ENCODE measurements at places on chromosomes 3 and 15.

DNA sequence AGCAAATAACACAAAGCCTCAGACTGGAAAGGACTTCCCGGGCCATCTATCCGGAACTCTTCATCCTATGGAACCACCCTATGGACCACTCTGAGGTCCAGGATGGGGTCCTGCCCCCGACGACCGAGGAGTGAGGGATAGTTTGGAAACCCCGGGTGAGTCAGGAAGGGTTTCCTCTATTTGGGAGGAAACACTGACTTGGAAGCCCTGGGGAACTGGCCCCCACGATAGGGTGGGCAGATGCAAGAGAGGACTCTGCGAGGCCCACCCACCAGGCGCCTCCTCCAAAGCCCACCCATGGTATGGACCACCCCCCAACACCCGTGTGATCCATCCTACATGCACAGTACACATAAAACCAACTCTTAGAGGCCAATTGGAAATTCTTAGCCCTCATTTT lies 69.4 kb downstream of the CPN2 start:
- no peaks in the 10 kb centered on the region for H3K36me3 ChIP-seq
- peaks cover 19% of the 10 kb centered on the region for H3K4me1 ChIP-seq
- H3K27me3 ChIP-seq, result no peaks in the 10 kb centered on the region
- no peak overlapping the region for H3K27ac ChIP-seq

- H3K4me3 ChIP-seq, result no peak overlapping the region
- H3K36me3 ChIP-seq, result no peaks in the 10 kb centered on the region
- DNase-seq, result no peak
- H3K27me3 ChIP-seq, result no peaks in the 10 kb centered on the region
Measured at GRCh38 chr15:39426552-39427532, 154.0 kb upstream of the THBS1 start.

- peak; percentile 63 for DNase-seq
- peaks cover 21% of the 10 kb centered on the region for H3K4me1 ChIP-seq
- no peaks in the 10 kb centered on the region for H3K27me3 ChIP-seq
- no peak overlapping the region for H3K4me3 ChIP-seq
Measured at GRCh38 chr15:93048759-93049161, 40.3 kb downstream of the RGMA start.

DNA sequence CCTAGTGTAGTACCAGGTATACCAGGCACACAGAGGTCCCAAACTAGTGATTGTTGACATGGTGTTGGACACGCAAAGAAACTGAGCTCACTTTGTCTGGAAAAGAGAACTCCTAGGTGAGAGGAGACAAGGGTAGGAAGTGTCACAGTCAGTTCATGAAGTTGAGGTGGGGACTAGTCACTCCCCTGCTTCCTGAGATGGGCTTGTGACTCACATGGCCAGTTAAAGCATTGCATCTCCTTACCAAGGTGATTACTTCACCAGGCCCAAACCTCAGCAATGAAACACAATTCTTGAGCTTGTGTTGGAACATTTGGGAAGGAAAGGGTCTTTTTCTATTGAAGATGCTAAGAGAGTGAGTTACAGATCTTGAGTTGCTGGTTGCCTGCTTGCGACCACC lies 49.2 kb upstream of the RAD18 start:
- no peaks in the 10 kb centered on the region for H3K36me3 ChIP-seq
- DNase-seq, result no peak
- H3K27me3 ChIP-seq, result no peaks in the 10 kb centered on the region
- no peak overlapping the region for H3K4me3 ChIP-seq

DNA sequence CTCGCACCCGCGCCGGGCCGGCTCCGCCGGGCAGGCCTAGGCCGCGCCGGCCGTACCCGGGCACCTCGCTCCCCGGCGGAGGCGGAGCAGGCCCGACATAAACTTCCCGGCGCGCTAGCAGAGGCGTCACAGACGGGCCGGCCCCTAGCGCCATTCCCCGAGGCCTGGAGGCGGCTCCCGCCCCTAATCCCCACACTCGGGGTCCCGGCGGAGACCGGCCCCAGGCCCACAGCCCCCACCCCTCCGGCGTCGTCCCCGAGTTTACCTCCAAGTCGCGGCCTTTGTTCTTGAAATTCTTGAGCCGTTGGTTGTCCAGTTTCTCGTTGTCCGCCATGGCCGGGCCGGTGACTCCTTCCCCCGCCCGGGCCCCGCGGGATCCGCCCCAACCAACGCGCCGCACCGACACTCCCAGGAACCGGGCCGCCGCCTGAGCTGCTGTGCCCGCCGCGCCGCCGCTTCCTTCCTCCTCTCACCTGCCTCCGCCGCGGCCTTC lies 376 bp downstream of the KPNA4 start:
- H3K27ac ChIP-seq, result peak overlapping the region; percentile 99
- peak overlapping the region; percentile 87 for H3K4me3 ChIP-seq
- H3K4me1 ChIP-seq, result peaks cover 13% of the 10 kb centered on the region
- no peaks in the 10 kb centered on the region for H3K27me3 ChIP-seq
- no peaks in the 10 kb centered on the region for H3K36me3 ChIP-seq

GRCh38 chr15:73744293-73744692 lies 8.9 kb downstream of the INSYN1 start:
- H3K36me3 ChIP-seq, result no peaks in the 10 kb centered on the region
- DNase-seq, result no peak
- no peak overlapping the region for H3K27ac ChIP-seq
- H3K4me1 ChIP-seq, result no peaks in the 10 kb centered on the region

- no peak for DNase-seq
- no peaks in the 10 kb centered on the region for H3K36me3 ChIP-seq
- H3K27me3 ChIP-seq, result no peaks in the 10 kb centered on the region
- H3K4me1 ChIP-seq, result no peaks in the 10 kb centered on the region
Measured at GRCh38 chr15:41276831-41277230, 45.8 kb downstream of the CHP1 start.

- H3K4me1 ChIP-seq, result peaks cover 4% of the 10 kb centered on the region
- H3K36me3 ChIP-seq, result no peaks in the 10 kb centered on the region
- DNase-seq, result no peak
- peaks cover 45% of the 10 kb centered on the region for H3K27me3 ChIP-seq
- H3K27ac ChIP-seq, result no peak overlapping the region
Measured at GRCh38 chr15:66254089-66254950, 770 bp upstream of the MEGF11 start.

DNA sequence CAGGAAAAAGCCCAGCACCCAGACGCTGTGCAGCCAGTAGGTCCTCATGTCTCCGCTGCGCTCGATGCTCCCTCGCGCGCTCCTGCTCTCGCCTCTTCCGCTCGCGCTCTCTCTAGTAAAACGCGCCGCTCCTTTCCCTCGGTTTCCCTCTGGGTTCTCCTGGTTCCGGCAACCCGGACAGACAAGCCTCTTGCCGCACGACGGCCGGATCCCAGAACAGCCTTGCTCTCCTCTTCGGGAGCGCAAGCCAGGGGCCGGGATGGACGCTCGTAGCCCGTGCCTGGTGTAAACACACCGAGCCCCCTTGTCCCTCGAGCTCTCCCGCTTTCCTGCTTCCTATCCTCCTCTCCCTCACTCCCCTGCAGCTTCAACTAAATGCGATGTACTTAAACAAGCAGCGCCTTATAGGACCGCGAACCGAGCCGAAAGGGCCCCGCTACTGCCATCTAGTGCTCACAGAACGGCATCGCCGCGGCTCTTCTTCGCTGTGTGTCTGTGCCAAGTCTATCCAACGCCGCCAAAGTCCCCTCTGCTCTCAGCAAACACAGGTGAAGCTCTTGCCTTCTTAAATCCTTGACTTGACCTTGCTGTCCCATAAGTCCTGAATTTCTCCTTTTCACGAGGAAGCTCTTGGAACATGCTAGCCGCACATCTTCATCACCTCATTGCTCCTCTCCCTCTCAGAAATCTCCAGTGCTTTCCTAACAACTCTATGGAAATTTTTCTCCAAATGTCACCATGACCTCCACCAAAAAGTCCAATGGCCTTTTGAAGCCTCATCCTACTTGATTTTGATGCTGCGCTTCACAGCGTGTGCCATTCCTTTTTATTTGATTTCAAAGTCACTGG lies 1037.2 kb downstream of the IGSF11 start:
- H3K27me3 ChIP-seq, result no peaks in the 10 kb centered on the region
- peak; percentile 74 for DNase-seq
- H3K36me3 ChIP-seq, result no peaks in the 10 kb centered on the region
- H3K27ac ChIP-seq, result no peak overlapping the region

DNA sequence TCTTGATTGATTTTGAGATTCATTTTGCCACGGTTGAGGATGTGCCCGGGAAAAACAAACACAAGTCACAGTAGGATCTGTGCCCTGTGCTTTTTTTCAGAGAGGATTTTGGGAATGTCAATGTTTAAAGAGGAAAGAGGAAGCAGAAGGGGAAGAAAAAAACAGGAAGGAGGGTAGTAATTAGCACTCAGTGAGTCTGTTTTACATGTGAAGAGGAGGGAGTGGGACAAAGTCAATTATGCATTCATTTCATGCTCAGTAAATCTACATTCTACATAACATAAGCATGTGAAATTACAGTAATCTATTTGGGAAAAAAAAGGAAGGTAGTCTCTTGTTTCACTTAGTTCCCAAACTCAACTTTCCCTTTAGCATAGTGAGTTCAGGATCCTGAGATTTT lies 18.3 kb upstream of the CD200 start:
- H3K4me1 ChIP-seq, result no peaks in the 10 kb centered on the region
- no peaks in the 10 kb centered on the region for H3K36me3 ChIP-seq
- H3K27ac ChIP-seq, result no peak overlapping the region
- no peak for DNase-seq

GRCh38 chr3:126982126-126982470 lies 817 bp upstream of the PLXNA1 start:
- no peaks in the 10 kb centered on the region for H3K36me3 ChIP-seq
- peak overlapping the region; percentile 85 for H3K4me3 ChIP-seq
- H3K27me3 ChIP-seq, result no peaks in the 10 kb centered on the region
- DNase-seq, result no peak

- H3K4me1 ChIP-seq, result no peaks in the 10 kb centered on the region
- no peaks in the 10 kb centered on the region for H3K36me3 ChIP-seq
- no peaks in the 10 kb centered on the region for H3K27me3 ChIP-seq
- H3K27ac ChIP-seq, result no peak overlapping the region
- DNase-seq, result no peak
- no peak overlapping the region for H3K4me3 ChIP-seq
Measured at GRCh38 chr3:25751725-25752124, 31.5 kb downstream of the NGLY1 start.

GRCh38 chr15:66474135-66474534 lies 23.4 kb downstream of the SNAPC5 start:
- no peaks in the 10 kb centered on the region for H3K27me3 ChIP-seq
- no peaks in the 10 kb centered on the region for H3K36me3 ChIP-seq
- DNase-seq, result no peak

GRCh38 chr3:2656806-2657777 lies 453.1 kb downstream of the IL5RA start:
- no peaks in the 10 kb centered on the region for H3K36me3 ChIP-seq
- no peaks in the 10 kb centered on the region for H3K27me3 ChIP-seq
- H3K4me3 ChIP-seq, result no peak overlapping the region
- no peaks in the 10 kb centered on the region for H3K4me1 ChIP-seq
- H3K27ac ChIP-seq, result no peak overlapping the region
- DNase-seq, result no peak

GRCh38 chr15:73375755-73376305 lies 7.1 kb upstream of the HCN4 start:
- H3K4me1 ChIP-seq, result no peaks in the 10 kb centered on the region
- no peaks in the 10 kb centered on the region for H3K36me3 ChIP-seq

DNA sequence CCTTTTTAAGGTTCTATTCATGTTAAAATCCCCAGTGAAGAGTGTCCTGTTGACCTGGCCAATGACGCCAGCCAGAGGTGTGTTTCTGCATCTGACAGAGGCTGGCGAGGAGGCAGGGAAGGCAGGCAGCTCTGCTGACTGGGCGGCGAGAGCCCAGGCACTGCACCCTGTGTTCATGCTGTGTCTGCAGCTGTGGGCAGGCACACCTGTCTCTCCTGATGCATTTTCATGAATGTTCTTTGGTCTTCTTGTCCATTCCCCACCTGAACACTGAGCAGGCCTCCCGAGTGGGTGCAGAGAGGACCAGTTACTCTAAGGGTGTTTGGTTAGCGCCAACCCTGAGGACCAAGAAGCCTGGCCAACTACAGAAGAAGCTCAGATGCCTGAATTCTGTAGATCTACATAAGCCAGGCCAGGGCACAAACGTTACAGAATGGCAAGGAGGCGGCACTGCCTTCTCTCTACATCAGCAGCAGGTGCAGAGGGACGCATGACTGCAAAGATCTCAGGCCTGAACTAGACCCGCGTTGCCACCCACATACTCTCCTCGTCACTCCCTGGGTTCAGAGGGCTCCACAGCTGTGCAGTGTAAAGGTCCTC lies 233.7 kb downstream of the OCA2 start:
- no peak overlapping the region for H3K27ac ChIP-seq
- H3K4me1 ChIP-seq, result no peaks in the 10 kb centered on the region
- no peaks in the 10 kb centered on the region for H3K27me3 ChIP-seq

DNA sequence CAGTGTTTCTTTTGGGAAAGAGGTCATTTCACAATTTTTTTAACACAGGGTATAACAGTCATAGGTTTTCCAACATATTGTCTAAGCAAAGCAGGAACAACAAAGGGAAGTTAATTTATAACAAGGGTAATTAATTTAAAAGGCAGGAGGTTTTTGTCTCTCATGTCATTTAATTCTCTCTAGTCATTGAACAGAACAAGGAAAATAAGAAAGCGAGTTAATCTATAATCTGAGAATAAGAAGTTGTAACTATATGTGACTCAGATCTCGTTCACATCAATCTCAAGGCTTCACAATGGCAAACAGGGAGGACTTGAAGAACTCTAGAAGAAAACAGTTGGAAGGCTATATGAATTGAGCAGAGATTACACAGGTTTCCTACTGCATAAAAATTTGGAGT lies 579.8 kb upstream of the CCDC54 start:
- H3K4me3 ChIP-seq, result no peak overlapping the region
- no peaks in the 10 kb centered on the region for H3K4me1 ChIP-seq
- no peaks in the 10 kb centered on the region for H3K36me3 ChIP-seq
- no peak overlapping the region for H3K27ac ChIP-seq
- H3K27me3 ChIP-seq, result no peaks in the 10 kb centered on the region

DNA sequence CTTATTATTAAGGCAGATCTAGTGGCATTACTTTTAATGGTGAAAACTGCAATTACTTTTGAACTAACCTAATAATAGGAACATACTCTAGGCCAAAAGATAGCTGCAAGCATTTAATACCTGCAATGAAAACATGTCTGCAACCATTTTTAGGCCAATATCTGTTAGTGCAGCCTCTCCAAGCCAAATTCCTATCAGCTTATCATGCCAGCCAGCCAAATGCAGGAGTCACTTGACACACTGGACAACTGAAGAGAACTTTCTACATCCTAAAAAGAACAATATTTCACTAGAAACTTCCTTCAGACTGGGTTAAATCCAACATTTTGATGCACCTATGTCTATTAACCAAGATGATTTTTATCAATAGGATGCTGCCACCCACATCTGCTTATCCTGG lies 33.8 kb downstream of the CCDC54 start:
- no peaks in the 10 kb centered on the region for H3K27me3 ChIP-seq
- no peaks in the 10 kb centered on the region for H3K4me1 ChIP-seq
- no peaks in the 10 kb centered on the region for H3K36me3 ChIP-seq
- no peak overlapping the region for H3K27ac ChIP-seq
- H3K4me3 ChIP-seq, result no peak overlapping the region

GRCh38 chr15:92879949-92880725 lies 20.0 kb upstream of the CHD2 start:
- no peaks in the 10 kb centered on the region for H3K27me3 ChIP-seq
- DNase-seq, result no peak
- H3K36me3 ChIP-seq, result no peaks in the 10 kb centered on the region
- peak overlapping the region; percentile 100 for H3K27ac ChIP-seq
- H3K4me1 ChIP-seq, result peaks cover 5% of the 10 kb centered on the region
